ENCODE measurements at places on chromosomes 6 and 20. TPM values are rescaled to one million over a fixed set of nuclear protein-coding genes. Genes with fewer than 3 reads are reported as not detected.

Gene BNIP5
- total RNA-seq: not detected

Gene TTBK1
- 0.15 TPM for total RNA-seq

Gene ENTPD6
- 45.5 TPM for total RNA-seq

Gene DNMT3B
- 3.6 TPM for total RNA-seq
